Umbilical cord (tissue), 2 donors: ENCODE measurements at places on chromosomes 2 and 18. TPM values are rescaled to one million over a fixed set of nuclear protein-coding genes. Genes with fewer than 3 reads are reported as not detected.
A peak's percentile ranks its signal among the peaks of the same experiment; 100 is the strongest.

GRCh38 chr2:167492486-167492885 is 604.2 kb downstream of the XIRP2 start:
- DNase-seq: peak; percentile 25

DNA sequence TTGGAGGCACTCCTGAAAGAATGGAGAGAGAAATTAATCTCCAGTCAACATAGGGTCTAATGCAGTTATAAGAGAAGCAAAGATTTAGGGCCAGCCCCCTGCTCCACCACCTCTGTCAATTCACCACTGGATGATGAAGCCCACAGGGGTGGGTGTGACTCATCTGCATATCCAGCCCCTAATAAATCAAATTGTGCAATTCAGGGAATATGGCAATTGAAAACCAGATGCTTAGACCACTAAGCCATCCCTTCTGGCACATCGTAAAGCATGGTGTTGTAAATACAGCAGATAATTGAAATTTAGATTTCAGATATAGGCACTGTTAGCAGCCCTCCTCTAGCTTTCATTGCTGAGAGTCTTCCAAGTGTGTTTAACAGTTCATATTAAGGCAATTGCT is 541.4 kb downstream of the PARD3B start:
- peak; percentile 25 for DNase-seq

GRCh38 chr18:26519114-26519513 is 29.2 kb downstream of the KCTD1 start:
- DNase-seq: no peak

DNA sequence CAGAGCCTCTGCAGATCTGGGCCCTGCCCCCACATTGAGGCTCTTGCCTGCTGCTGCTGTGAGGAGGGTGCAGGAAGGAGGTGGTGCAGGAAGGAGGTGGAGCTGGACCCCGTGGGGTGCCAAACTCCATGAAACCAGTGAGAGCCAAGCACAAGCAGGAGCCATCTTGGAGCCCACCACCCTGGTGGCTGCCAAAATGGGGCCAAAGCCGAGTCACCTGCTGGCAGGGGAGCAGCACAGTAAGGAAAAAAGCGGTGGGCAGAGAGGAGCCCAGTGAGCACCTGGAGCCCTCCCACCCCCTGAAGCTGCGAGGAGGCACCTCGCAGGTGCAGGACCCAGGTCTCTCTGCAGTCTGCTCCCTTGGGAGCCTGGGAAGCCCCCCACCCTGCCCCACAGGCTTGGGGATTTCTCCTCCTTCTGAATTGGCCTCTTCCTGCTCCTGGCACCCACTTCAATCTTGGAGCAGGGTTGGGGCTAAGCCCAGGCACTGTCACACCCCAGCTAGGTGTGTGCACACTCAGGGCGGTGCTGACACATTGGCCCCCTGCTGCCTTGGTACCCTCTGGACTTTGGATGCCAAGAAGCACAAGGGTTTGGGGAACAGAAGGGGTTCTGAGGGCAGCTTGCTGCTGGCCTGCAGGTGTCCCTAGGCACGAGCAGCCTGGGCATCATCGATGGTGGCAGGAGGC is 245.4 kb upstream of the LRRTM4 start:
- DNase-seq: no peak

GRCh38 chr18:57730146-57730545 is 73.0 kb downstream of the ATP8B1 start:
- no peak for DNase-seq

DNA sequence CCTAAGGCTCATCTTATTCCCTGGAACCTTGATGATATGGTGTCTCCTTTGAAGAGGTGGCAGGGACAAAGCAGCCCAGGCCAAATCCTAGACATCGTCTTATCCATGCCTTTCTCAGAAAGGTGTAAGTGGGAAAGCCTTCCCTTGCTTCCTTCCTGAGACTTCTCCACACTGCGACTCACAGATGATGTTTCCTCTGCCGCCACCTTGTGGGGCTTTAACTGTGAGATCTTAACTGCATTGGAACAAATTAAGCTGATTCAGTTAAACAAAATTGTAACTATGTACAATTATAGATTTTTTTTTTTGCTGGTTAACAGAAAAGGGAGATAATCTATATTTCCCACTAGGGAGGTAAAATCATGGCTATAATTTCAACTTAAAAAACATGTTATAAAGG is 10.0 kb upstream of the GCA start:
- peak; percentile 24 for DNase-seq

DNA sequence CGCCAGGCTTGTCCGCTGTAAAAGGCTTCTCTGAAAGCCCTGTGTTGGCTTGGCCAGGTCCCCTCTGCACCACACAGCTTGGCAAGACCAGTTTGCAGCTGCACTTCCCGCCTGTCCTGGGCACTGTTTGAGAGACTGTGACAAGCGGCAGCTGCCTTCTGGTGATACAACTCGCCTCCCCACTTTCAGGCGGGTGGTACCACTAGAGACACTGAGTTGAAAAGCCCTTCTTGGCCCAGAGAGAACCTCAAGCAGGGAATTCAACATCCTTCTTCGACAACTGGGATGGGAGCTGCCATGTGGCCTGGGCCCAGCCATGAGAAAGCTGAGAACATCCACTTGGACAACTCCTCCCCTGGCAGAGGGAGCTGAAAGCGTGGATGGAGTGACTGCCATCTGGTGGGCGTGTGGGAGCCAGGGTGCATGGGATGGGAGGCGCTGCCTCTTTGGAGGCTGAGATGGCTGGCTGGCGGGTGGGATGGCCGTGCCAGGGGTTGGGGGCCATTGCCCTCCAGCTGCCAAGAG is 125.5 kb upstream of the REV1 start:
- no peak for DNase-seq

DNA sequence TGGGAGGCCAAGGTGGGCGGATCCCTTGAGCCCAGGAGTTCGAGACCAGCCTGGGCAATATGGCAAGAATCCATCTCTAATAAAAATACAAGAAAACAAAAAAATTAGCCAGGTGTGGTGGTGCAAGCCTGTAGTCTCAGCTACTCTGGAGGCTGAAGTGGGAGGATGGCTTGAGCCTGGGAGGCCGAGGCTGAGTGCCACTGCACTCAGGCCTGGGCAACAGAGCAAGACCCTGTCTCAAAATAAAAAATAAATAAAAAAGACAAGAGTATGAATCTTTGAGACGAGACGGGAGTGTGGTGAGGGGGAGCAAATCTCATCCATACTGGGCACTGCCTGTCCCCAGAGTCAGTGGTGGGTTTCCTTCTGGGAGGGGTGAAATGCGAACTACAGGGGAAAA is 12.2 kb downstream of the GPR17 start:
- no peak for DNase-seq

DNA sequence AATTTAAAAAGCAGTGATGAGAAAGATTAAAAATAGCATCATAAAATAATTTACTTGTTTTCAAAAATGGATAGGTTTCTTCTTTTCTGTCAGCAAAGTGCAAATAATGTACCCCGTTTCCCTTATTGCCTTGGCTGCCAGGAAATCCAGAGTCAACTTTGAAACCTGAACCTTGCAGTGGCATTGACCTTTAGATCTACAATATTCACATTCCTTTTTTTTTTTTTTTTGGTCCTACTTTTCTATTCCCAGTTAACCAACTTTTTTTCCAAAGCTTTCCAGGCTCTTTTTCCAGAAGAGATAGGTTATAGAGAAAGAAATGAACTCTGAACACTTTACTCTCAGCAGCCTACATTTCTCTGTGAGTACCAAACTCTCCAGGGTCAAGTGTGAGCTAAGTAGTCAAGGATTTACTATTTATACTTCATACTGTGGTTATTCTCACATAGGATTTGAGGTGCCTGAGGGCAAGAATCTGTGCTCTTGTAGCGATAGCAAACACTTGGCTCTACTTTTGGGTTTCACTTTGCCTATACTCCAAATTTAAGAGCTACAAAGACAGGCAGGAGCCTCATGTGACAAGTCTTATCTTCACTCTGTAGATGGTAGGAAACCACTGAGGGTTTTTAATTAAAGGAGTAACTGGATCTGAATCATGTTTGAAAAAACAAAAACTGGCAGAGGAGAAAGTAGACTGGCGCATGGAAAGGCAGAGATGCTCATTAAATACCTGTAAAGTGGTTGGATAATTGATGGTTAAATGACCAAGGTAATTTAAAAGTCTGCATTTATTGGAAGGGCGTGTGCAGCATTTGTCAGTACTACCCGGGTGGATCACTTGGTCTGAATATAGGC is 63.2 kb upstream of the TMEM17 start:
- DNase-seq: no peak

DNA sequence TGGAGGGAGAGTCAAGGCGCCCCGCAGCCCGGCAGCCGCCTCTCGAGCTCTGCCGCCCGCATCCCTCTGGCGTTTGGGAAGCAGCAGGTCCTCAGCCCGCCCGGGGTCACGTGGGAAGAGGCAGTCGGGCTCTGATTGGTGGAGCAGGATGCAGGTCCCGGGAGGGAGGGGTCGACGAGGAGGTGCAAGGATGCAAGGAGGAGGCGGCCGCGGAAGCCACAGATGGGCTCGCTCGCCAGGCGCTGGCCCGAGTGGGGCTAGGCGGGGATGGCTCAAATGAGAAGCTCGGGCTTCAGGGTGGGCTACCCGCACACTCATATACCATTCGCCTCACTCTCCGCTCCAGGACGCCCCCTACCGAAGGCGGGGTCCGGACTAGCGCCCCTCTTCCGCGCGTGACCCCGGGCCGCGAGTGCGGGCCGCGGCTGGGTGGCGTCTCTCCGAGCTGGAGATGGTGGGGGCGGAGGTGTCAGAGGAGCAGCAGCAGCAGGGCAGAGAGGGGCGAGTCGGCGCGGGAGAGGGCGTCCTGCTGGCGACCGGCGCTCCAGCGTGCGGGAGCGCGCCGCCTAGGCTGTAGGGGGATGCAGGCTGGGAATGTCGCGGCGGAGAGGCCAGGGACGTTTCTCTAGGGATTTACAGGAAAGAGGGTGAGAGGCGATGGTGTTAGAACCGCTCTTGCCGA is at the start of gene TMEFF2:
Gene TMEFF2 (minus strand): TSS at position 68 of the 682 bp plus-strand sequence. CDS start 409 bp downstream, outside the sequence.
- peak; percentile 74 for DNase-seq

- no peak for DNase-seq
Observed at GRCh38 chr18:49709347-49709690, 104.0 kb downstream of the ACAA2 start.

DNA sequence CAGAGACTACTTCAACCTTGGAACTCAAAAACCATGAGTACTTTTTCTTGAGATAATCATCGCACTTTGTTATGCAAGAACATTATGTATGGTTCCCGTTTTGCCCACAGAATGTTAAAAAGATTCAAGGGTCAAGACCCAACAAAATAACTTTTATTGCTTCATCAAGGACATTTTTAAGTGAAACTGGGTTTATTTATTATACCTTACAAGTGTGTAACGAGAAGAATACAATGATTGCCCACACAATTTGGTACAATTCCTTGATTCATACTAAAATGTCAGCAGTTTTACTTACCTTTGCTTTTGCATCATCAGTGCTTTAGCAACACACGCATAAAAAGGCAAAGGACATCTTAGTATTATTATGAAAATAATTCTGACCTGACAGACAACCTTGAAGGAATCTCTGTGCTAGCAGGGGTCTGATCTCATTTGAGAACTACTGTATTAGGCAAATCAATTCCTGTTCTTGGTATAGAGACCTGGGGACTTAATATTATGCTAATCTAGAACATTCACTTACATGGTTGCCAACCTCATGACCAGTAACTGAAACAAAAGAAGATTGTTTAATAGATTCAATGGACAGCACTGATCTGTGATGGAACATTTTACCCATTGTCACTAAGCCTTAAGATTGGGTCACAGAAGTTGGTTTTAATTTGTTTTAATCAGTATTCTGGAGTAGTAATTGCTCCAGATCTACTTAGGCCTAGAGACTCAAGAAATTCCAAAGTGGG is 16.2 kb downstream of the CCDC88A start:
- no peak for DNase-seq

DNA sequence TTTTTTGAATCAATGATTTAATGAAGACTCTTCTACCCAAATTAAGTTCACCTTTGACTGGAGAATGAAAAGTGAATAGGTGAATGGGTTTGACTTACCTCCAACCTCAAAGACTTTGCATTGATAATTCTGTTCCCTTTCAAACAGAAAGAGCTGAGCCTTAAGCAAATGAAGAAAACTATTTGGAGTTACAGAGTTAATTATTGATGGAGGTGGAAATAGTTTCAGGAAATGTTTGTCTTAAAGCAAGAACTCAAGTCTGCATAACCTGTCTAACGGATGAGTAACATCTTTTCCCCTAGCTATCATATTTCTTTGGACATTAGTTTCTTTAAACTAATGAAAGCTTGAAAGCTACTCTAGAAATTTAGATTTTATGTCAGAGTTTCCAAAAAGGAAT is 166.5 kb downstream of the CERS6 start:
- DNase-seq: no peak

DNA sequence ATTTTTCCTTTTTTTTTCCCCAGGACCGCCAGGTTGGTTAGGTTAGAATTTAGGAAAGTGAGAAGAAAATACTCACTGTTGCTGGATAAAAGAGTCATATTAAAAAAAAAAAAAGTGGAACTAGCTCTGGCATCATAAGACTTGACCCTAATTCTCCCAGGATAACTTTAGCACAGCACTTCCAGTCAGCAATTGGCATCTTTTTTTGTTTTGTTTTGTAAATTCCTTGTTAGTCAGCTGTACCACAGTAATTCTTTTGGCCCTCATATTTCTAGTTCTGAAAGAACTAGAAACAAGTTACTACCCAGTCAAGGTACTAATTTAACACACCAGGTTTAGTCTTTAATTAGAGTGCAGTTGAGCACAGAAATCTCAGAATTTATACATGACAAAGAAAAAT is 873.5 kb upstream of the POU3F3 start:
- DNase-seq: no peak

DNA sequence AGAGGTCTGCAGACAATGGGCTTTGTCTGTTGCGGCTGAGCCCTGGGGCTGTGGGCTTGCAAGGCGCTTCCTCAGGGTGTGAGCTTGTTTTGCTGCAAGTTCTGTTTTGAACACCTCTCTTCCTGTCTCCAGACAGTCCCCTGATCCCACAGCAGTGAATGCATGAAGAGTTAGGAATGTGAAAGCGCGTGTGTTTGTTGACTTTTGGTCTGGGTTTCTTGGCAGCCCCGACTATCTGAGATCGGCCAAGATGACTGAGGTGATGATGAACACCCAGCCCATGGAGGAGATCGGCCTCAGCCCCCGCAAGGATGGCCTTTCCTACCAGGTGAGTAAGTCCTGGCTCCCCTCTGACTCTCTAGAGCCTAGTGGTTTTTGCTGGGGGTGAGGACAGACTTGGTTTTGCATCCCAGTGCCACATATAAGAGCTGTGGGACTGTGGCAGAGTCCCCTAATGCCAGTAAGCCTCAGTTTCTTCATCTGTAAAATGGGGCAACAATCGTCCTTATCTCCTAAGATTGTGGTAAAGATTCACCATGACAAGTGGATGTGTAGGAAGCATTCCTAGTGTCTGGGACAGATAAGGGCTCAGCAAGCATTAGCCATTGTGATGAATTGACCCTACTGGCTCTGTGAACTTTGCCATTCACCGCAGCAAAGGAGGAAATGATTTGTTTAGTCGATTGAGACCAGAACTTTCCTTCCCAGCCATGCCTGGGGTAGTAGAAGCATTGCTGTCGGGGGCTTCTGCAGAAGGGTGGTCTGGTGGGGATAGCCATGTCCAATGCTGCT is 3.0 kb downstream of the LBH start:
- DNase-seq: peak; percentile 35

- no peak for DNase-seq
Observed at GRCh38 chr2:88483200-88483599, 30.7 kb upstream of the FOXI3 start.

Gene GBX2
- 6.7 TPM for total RNA-seq

Gene DPP10
- total RNA-seq: 34.2 TPM

Gene ACMSD
- total RNA-seq: 3.1 TPM

Gene WDFY1
- total RNA-seq: 99.7 TPM

Gene KLHL29
- 2.6 TPM for total RNA-seq

Gene PDE6D
- 13.5 TPM for total RNA-seq

Gene APLF
- 13.5 TPM for total RNA-seq

Gene RIT2
- total RNA-seq: not detected

Gene RGPD4
- total RNA-seq: 2.2 TPM

Gene DNAH6
- 0.96 TPM for total RNA-seq

Gene TMEM87B
- total RNA-seq: 108 TPM

Gene PROKR1
- 0.72 TPM for total RNA-seq

Gene COX5B
- total RNA-seq: 204 TPM
